ENCODE measurements at places on chromosomes 7 and 10.
A peak's percentile ranks its signal among the peaks of the same experiment; 100 is the strongest.

GRCh38 chr7:130286881-130287280, 6.1 kb upstream of the CPA4 start:
- DNase-seq, result no peak

- peak; percentile 51 for DNase-seq
Observed at GRCh38 chr7:135758531-135758932, 9.9 kb upstream of the FAM180A start.

DNA sequence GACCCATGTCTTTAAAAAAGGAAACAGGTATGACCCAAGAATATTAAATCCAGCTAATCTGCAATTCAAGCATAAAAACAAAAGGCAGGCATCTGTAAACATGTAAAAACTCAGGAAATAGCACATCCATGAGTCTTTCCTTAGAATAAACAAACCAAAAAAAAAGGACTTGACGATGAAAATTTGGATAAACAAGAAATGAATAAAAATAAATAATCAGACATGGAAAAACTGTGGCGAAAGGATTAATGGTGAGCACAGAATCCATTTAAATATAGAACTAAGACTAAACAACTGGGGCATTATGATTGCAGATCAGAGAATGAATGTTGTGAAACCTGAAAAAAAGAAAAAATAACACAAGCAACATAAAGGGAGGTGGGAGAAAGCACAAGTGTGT, 170.1 kb downstream of the DOCK4 start:
- DNase-seq, result no peak

DNA sequence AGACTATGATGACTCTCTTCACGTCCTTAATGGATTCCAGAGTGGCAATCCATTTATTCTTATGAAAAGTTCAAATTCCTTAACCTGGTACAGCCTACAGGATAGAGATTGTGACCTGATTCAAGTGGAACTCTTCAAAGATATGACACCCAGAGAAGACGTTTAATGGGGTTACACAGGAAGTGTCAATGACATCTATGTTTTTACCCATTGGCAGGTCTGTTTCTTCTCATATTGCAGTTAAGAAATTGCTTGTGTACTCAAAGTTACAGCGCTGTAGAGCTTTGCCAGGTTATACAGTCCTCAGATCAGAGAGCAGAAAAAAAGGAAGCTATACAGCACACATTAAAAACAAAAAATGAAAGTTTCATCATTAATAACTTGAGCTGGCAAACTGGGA, 367.4 kb downstream of the THSD7A start:
- no peak for DNase-seq

DNA sequence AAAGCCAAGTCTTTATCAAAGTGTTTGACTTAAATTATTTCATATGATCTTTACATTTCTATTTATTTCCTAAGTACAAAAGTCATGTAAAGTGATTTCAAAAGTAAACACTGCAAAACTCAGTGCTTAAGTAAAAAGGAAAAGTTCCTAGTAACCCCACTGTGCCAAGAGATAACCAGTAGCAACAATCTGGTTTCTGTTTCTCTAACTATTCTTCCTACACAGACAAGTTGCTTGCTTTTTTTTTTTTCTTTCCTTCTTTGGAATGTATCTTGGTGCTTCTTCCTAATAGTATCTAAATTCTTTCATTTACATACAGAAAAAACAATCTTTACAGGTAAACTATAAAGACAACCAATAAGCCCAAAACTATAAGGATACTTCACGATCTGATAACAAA, 3.1 kb downstream of the JCAD start:
- no peak for DNase-seq

- no peak for DNase-seq
Observed at GRCh38 chr7:47826754-47827153, 121.5 kb downstream of the PKD1L1 start.

GRCh38 chr10:6204063-6204340, 1.3 kb downstream of the PFKFB3 start:
- peak; percentile 56 for DNase-seq

- no peak for DNase-seq
Observed at GRCh38 chr10:92942226-92942625, 93.9 kb downstream of the EXOC6 start.

- no peak for DNase-seq
Observed at GRCh38 chr7:17015598-17016031, 133.8 kb upstream of the AGR3 start.

GRCh38 chr10:28910956-28911355, 233.6 kb downstream of the BAMBI start:
- no peak for DNase-seq

GRCh38 chr7:4470246-4470645, 211.8 kb upstream of the FOXK1 start:
- peak; percentile 51 for DNase-seq

DNA sequence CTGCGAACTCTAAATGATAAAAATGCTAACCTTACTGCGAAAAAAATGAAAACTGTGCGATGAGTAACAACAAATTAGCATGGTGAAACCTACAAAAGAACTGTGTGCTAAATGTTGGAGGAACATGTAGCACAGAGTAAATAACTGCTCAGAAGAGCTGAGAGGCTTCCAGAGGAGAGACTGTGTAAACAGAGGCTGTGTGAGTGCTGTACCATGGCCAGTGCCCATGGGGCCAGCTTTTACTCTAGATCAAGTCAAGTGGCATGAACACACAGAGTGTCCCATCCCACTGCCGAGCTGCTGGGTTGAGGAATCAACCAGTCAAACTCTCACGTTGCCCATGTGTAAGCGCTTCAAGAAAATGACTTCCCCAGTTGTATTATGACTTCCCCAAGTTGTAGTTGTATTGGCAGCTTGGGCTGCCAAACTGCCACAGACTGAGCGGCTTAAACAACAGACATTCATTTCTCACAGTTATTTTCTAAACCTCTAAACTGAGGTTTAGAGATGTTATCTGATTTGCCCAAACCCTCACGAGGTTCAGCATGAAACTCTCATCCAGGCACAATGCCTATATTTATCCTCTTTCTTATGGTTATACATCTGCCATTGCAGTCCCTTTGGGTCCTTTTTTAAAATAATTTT, 270.7 kb downstream of the ABCA13 start:
- no peak for DNase-seq

- DNase-seq, result no peak
Observed at GRCh38 chr7:122383934-122384333, 79.4 kb upstream of the FEZF1 start.

- DNase-seq, result no peak
Observed at GRCh38 chr7:96327429-96327828, 5.5 kb upstream of the SLC25A13 start.

DNA sequence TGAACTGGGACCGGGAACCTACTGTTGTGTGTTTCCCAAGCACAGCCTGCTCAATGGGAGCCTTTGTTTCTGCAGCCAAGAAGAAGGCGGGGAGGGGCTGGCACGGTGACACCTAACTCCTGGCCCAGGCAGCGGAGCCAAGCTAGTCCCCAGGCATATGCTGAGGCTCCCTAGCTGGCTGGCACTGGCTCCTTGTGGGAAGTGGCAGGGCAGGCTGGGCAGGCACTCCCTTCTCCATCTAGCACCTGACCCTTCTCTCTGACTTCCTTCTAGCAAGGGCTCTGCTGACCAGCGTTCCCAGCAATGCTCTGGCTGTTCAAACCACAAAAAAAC, 325.0 kb downstream of the PLXNA4 start:
- DNase-seq, result peak; percentile 39
